Esophagus mucosa (tissue), 1 donor: ENCODE measurements at places on chromosomes 3 and 15.

DNA sequence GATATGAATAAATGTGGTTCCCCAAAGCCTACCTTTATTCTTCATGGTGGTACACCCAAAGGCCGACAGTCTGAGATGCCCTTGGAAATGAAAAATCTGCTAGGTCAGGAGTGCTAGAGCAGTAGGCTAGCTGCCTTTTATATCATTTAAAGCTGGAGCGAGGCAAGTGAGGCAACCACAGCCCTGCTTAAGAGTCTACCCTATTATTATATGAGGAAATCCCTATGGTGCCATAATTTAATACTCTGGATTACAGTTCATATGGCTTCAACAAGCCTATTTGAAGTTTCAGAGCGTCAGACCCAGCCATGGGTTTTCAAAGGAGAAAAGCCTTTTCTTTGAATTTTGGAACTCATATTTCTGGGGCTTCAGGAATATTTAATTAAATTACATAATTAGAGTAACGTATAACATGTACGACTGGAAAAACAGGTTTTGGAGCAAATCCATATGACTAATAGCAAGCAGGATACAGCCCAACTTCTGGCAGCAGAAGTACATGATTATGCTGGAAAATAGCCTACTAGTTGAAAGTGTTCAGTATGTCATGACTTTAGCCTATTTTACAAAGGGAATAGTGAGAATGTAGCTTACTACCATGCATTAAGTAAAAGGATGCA is 18.0 kb upstream of the SLTM start:
- ATAC-seq: peak; percentile 91

DNA sequence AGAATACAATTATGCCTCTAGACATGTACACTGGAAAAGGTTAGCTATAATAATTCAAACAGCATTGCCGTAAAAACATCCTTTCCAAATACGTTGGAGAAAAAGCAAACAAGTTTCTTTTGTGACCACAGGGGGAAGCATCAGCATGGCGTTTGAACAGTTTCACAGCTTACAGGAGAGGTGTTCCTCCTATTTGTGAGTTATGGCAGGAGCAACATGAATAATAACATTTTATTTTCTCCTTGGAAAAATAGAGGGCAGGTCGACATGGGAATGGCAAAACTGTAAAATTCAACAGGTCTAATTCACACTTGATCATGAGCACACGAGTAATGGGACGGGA is 39.7 kb upstream of the GADL1 start:
- ATAC-seq: no peak

- ATAC-seq: peak; percentile 7
Observed at GRCh38 chr3:113147681-113148261, 63.6 kb upstream of the BOC start.

DNA sequence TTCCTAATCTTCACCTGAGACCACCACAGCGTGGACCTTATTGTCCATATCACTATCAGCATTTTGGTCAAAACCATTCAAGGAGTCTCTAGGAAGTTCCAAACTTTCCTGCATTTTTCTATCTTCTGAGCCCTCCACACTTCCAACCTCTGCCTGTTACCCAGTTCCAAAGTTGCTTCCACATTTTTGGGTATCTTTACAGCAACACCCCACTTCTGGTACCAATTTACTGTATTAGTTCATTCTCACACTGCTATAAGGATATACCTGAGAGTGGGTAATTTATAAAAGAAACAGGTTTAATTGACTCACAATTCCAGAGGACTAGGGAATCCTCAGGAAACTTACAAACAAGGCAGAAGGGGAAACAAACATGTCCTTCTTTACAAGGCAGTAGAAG is 103.3 kb upstream of the CBLB start:
- no peak for ATAC-seq

- no peak for ATAC-seq
Observed at GRCh38 chr15:70584441-70584837, 178.9 kb downstream of the UACA start.

- ATAC-seq: no peak
Observed at GRCh38 chr15:33987444-33987843, 19.1 kb downstream of the CHRM5 start.

- peak; percentile 12 for ATAC-seq
Observed at GRCh38 chr3:49812916-49813496, 747 bp downstream of the UBA7 start.

GRCh38 chr15:58015565-58015964 is 49.9 kb downstream of the ALDH1A2 start:
- no peak for ATAC-seq

DNA sequence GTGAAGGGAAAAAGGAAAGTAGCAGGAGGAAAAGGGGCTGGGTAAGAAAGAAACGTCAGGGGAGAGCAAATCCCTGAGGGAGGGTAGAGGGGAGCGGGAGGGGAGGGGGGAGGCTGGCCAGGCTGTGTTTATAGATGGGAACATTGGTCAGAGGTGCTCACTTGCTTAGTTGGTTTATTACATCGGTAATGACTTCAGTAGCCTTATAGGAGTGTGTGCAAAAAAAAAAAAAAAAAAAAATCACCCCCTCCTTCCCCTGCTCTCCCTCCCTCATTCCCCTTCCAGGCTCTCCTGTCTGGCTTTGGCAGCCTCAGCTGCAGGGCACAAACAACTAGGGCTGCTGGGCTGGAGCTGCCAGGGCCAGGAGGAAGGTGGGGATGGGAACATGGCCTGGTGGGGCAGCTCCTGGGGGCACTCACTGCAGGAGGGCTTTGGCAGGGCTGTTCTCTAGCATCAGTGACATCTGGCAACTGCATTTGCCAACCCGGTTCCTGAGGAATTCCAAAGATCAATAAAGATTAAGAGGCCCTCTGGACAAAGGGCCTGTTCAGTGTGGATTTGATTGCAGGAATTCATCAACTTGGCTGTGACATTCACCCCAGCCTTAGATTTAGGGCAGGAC is 334.5 kb upstream of the FRG2C start:
- no peak for ATAC-seq

GRCh38 chr3:45253316-45253715 is 27.2 kb upstream of the TMEM158 start:
- ATAC-seq: no peak

DNA sequence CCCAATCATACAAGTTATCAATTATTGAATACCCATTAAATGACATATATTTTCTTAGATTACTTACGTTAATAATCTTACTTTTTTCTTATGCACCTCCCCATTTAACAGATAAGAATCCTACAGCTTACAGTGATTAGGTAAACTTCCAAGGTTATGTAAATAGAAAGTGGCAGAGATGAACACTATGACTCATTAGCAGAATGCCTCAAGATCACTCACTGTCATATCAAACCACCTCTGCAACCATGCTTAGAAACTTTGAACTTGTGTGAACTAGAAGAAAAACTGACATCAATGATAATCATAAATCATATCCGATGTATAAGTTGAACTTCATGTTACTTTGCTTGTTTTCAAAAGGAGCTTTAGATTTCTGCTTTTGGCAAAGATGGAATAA is 911.6 kb upstream of the ARPP21 start:
- ATAC-seq: no peak

GRCh38 chr15:31598620-31599019 is 272.0 kb downstream of the KLF13 start:
- ATAC-seq: no peak

DNA sequence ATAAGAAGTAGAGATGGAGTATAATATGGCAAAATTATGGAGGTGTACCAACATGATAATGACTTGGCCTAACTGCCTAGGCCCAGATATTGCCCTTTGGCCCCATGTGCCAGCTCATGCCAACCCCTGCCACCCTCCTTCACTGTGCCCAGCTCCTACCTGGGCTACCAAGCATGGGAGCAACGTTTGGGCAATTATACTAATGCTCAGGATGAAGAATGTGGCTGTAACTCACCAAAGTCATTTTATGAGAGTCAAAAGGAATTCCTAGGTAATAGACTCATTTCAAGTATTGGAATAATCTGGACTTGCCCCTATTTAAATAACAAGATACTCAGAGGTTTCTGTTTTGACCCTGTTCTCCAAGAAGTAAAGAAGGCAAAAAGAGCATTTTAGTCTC is 240.2 kb upstream of the IL12A start:
- no peak for ATAC-seq

DNA sequence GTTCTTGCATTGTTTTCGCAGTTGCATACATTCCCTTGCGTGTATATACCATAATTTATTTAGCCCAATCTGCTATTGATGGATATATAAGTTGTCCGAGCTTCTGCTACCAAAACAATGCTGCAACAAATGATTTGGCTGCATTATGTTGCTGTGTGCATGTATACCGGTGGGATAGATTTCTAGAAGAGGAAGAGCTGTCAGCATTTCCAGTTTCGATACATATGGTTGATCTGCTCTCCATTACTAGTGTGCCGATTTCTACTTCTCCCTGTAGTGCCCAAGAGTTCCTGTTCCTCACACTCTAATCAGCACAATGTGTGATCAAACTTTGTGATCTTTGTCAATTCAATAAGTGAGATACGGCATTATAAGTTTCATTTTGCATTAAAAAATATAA is 92.8 kb upstream of the NMNAT3 start:
- ATAC-seq: no peak

- ATAC-seq: peak; percentile 13
Observed at GRCh38 chr3:52890735-52891134, 6.6 kb downstream of the STIMATE start.

- ATAC-seq: no peak
Observed at GRCh38 chr15:70291305-70292075, 193.8 kb upstream of the TLE3 start.

GRCh38 chr3:85081191-85081906 is 122.6 kb downstream of the CADM2 start:
- no peak for ATAC-seq

GRCh38 chr15:70528270-70528706 is 235.1 kb downstream of the UACA start:
- peak; percentile 22 for ATAC-seq

DNA sequence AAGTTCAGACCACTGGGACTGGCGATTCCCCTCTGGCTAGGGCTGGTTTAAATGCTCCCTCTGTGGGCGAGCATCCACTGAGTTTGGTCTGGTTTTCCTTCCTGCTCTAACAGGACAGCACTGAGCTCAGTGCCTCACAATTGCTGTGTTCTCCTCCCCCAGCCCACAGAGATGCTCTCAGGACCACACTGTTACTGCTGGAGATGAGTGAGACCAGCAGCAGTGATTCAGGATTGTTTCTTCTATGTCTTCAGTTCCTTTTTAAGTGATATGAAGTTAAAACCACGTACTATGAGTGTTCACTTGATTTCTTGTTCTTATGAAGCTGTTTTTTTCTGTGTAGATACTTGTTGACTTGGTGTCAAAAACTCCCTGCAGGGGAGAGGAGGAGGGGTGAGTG is 180.4 kb upstream of the COL8A1 start:
- ATAC-seq: no peak

GRCh38 chr3:48112813-48113212 is 75.4 kb downstream of the CDC25A start:
- ATAC-seq: no peak

- ATAC-seq: no peak
Observed at GRCh38 chr3:13574083-13574797, 25.3 kb downstream of the FBLN2 start.

DNA sequence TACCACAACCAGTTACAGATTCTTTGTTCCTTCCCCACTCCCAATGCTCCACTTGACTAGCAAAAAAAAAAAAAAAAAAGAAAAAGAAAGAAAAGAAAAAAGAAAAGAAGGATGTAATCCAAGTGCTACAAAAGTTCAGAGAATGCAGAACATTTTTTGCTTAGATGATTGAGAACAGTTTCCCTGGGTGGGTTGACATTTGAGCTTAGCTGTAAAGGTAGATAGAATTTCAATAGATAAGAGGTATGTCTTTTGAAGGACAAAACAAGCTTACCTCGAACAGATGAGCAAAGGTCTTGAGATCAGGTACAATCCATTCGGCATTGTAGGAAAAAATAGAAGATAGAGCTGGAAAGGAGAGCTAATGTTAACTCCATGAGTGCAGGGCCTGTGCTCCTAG is 344.6 kb upstream of the NECTIN3 start:
- ATAC-seq: no peak

DNA sequence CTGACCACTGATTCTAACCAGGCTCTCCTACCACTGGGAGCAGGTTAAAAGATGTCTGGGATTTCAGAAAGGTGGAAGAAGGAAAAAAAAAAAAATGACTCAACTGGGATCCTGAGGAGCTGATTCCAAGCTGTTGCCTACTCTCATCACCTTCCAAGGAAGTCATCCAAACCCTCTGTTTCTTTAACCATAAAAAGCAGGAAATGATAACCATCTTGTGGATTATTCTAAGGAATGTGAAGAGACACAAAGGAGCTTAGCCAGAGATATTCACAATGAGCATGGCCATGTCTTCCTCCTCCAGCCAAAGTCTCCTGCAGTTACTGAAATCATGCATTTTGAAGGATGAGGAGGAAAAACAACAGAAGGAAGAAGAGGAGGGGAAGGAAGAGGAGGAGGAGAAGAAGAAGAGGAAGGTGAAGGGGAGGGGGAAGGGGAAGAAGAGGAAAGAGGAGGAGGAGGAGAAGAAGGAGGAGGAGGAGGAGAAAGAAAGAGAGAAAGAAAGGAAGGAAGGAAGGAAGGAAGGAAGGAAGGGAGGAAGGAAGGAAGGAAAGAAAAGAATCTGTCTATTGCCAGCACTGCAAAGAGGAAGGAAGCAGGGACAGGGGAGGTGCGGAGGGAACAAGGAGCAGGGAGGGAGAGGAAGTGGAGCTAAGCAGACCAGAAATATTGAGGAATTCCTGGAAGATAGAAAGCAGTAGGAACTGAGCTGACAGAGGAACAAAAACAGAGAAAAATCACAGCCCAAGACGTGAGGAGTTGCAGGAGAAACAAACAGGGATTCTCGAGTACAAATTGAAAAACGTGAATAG is 229.2 kb downstream of the UACA start:
- ATAC-seq: no peak

GRCh38 chr3:144529566-144529965 is 557.9 kb downstream of the DIPK2A start:
- ATAC-seq: no peak

DNA sequence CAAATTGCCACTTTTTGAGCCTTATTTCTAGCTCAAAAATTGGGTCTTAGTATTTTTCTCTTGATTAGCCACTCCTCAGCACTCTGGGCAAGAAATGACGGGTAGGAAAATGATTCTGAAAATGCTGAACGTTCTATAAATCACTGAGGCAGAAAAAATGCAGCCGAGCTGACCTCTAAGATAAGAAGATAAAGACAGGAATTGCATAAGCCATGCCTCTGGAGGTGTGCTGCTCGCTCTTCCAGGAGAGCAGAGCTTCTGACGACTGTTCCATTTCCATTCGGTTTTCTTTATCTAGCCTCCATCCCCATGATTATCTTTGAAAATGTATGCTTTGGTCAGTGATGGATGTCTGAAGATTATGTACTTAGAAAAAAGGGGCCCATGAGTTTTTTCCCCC is 558.8 kb upstream of the ADAMTS9 start:
- no peak for ATAC-seq
